Placental pericyte (primary cell): ENCODE measurements at places on chromosomes 3 and 15. TPM values are rescaled to one million over a fixed set of nuclear protein-coding genes. Genes with fewer than 3 reads are reported as not detected.

STRC gene
- total RNA-seq: under 0.01 TPM in 1 of 2 replicates, not detected in the other

DCLK3 gene
- total RNA-seq: 0.14 TPM in 1 of 2 replicates, not detected in the other

MORC1 gene
- not detected in 2 replicates for total RNA-seq

DET1 gene
- total RNA-seq: 9.6 and 10.0 TPM in 2 replicates

RTP3 gene
- not detected in 2 replicates for total RNA-seq

CD80 gene
- total RNA-seq: not detected in 2 replicates

TRAT1 gene
- not detected in 2 replicates for total RNA-seq

CCDC39 gene
- total RNA-seq: not detected in 2 replicates

ZNF774 gene
- 0.44 and 1.3 TPM in 2 replicates for total RNA-seq

PCSK6 gene
- total RNA-seq: 1.1 and 41.6 TPM in 2 replicates

GHSR gene
- not detected in 2 replicates for total RNA-seq

PRR23C gene
- total RNA-seq: not detected in 2 replicates

CACNA2D2 gene
- not detected in 2 replicates for total RNA-seq

KCTD6 gene
- total RNA-seq: 8.5 and 8.6 TPM in 2 replicates

SPINT1 gene
- total RNA-seq: 0.44 and 1.3 TPM in 2 replicates

ITIH1 gene
- total RNA-seq: not detected in 2 replicates

VGLL4 gene
- total RNA-seq: 61.0 and 62.2 TPM in 2 replicates

ISLR2 gene
- total RNA-seq: under 0.01 and 0.72 TPM in 2 replicates

CNTN3 gene
- total RNA-seq: 0.66 and 2.6 TPM in 2 replicates

SPSB4 gene
- total RNA-seq: not detected in 2 replicates

SCN5A gene
- 0.22 and 1.1 TPM in 2 replicates for total RNA-seq

ANKRD34C gene
- total RNA-seq: not detected in 2 replicates

HYKK gene
- total RNA-seq: 1.1 TPM in 2 replicates

PLA2G4D gene
- total RNA-seq: not detected in 2 replicates

MYZAP gene
- total RNA-seq: 1.1 and 1.3 TPM in 2 replicates

HDC gene
- total RNA-seq: not detected in 2 replicates

ZKSCAN7 gene
- total RNA-seq: 4.6 and 5.0 TPM in 2 replicates

CLRN1 gene
- not detected in 2 replicates for total RNA-seq

CKMT1B gene
- not detected in 2 replicates for total RNA-seq
